ENCODE measurements at places on chromosomes 13 and 19. TPM values are rescaled to one million over a fixed set of nuclear protein-coding genes. Genes with fewer than 3 reads are reported as not detected.

DNA sequence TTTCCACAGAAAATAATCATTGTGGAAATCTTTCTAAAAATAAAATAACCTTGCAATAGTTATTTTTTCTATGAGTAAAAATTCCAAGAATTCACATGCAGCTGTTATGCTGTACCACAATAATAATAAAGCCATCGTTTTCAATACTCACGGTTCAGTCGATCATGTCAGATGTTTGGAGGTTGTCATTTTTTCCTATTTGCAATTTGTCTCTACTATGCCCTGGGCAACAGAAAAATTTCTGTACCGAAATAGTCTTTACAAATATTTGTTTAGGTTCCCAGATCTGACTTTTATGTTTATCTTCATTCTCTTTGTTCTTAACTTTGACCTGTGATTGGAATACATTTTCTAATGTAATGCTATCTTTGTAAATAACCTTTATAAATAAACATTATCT, 79.7 kb downstream of the ESD start:
- no peaks in the 10 kb centered on the region for H3K4me1 ChIP-seq
- no peak overlapping the region for H3K4me3 ChIP-seq
- no peaks in the 10 kb centered on the region for H3K27me3 ChIP-seq
- DNase-seq = no peak
- no peak overlapping the region for H3K27ac ChIP-seq
- no peaks in the 10 kb centered on the region for H3K36me3 ChIP-seq

GRCh38 chr13:70967564-70967963, 859.3 kb upstream of the KLHL1 start:
- no peak overlapping the region for H3K4me3 ChIP-seq
- H3K27me3 ChIP-seq = no peaks in the 10 kb centered on the region
- no peaks in the 10 kb centered on the region for H3K4me1 ChIP-seq
- H3K27ac ChIP-seq = no peak overlapping the region
- DNase-seq = no peak

- no peak overlapping the region for H3K4me3 ChIP-seq
- H3K27ac ChIP-seq = no peak overlapping the region
- peaks cover 6% of the 10 kb centered on the region for H3K4me1 ChIP-seq
- no peak for DNase-seq
These were observed 34.6 kb downstream of the CRTC1 start for GRCh38 chr19:18718015-18718526.

The ZNF534 gene
- total RNA-seq = 0.12 TPM

The SNRNP70 gene
- total RNA-seq = 305 TPM
